ENCODE measurements at places on chromosomes 2 and 18. TPM values are rescaled to one million over a fixed set of nuclear protein-coding genes. Genes with fewer than 3 reads are reported as not detected.
A peak's percentile ranks its signal among the peaks of the same experiment; 100 is the strongest.

The RUFY4 gene
- total RNA-seq = 2.2 TPM

The IL1RL1 gene
- 9.3 TPM for total RNA-seq

The SNTG2 gene
- total RNA-seq = 13.2 TPM

The ZNF385B gene
- not detected for total RNA-seq

The ITGA4 gene
- total RNA-seq = 138 TPM

- DNase-seq = no peak
Observed at GRCh38 chr2:207718521-207718920, 7.1 kb downstream of the CCNYL1 start.

DNA sequence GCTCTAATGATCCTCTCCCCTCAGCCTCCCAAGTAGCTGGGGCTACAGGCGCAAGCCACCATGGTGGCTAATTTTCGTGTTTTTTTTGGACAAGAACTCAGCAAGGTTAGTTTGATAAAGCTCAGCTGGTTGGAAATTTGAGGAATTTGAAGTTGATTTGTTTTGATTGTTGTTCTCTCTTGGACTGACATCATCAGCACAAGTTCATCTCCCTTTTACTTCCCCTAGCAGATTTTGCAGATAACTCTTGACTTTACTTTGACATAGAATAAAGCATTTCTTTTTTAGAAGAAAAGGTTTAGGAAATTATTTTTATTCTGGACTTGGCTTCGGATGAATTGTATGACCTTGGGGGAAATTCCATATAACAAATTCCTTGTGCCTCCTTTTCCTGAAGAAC, 74.9 kb upstream of the DLX2 start:
- no peak for DNase-seq

DNA sequence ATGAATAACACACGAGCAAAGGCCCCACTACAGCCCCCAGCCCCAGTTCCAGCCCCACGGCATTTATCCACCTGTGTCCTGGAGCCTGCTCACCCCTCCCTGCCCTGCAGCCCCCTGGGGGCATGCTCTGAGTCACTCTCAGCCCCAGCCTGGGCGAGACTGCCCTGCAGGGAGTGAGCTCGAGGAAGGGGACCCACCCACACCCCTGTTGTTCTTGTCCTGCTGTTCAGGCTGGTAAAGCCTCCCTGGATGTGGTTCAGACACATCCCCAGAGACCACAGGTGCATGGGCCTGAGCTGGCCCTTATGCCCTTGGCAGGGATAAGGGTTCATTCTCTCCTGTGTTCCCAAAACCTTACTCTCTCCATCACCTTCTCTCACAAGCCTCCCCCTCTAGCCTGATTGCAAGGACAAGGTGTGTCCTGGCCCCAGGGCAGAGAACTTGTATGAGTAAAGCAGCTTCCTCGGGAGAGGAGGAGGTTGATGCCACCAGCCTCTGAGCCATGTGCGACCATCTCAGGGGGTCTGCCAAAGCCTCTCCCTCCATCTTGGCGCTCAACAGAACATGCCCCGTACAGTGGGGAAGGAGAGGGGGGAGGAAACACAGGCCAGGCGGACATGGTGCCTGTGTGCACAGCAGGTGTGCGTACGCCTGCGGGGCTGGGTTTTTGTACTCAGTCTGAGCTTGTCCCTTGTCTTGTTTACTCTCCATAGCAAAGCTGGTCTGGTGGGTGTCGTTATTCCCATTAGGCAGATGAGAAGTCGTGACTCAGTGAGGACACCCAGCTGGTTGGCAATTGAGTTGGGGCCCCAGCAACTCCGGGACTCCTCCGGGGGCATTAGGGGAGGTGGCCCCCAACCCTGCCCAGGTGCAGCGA, 64.4 kb downstream of the CIB4 start:
- peak; percentile 50 for DNase-seq

DNA sequence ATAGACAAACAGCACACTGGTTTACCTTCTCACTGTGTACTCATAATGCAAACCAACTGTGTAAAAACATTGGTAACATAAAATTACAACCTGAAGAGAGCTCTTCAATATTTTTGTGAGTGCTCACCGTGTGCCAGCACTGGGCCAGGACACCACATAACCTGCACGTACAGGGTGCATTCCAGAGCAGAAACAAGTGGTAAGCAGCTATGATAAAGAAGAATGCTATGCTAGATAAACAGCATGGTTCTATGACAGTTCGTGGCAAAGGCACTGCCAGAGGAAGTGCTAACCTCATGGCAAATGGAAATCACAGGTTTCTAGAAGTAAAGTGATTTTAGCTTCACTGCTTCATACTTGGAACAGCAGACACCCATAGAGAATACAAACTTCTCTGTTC, 343.5 kb downstream of the MTX2 start:
- DNase-seq = no peak

GRCh38 chr2:30022444-30023071, 101.2 kb upstream of the ALK start:
- no peak for DNase-seq

GRCh38 chr2:132980304-132980703, 310.3 kb upstream of the LYPD1 start:
- no peak for DNase-seq

- peak; percentile 84 for DNase-seq
Observed at GRCh38 chr2:27262379-27263286, at the start of gene SLC30A3. Gene SLC30A3, minus strand, starts transcription at chr2:27263047. Its CDS starts 141 bp downstream, at chr2:27262906.

DNA sequence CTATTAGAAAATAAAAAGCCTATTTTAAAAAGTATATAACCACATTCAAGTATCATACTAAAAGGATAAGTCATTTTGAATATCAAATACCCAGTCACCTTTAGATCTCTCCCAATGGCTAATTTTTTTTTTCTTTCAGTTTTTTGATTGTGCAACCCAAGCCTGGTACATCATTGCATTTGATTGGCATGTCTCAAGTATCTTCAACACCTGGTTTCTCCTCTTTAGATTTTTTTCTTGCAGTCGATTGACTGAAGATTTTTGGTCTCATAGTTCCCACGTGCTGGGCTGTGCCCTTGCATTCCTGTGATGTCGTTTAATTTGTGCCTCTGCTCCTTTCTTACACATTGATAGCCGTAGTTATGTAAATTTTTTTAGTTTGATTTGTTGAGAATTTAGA, 40.7 kb downstream of the ATIC start:
- no peak for DNase-seq

GRCh38 chr2:103527278-103527677, 765.4 kb downstream of the TMEM182 start:
- DNase-seq = no peak

GRCh38 chr18:45379903-45380302, 235.4 kb upstream of the SLC14A2 start:
- no peak for DNase-seq

- DNase-seq = no peak
Observed at GRCh38 chr2:64104933-64105332, 39.3 kb downstream of the PELI1 start.

- no peak for DNase-seq
Observed at GRCh38 chr18:40897884-40898283, 1057.2 kb upstream of the PIK3C3 start.

GRCh38 chr2:7572450-7572849, 655.2 kb downstream of the RNF144A start:
- DNase-seq = no peak

DNA sequence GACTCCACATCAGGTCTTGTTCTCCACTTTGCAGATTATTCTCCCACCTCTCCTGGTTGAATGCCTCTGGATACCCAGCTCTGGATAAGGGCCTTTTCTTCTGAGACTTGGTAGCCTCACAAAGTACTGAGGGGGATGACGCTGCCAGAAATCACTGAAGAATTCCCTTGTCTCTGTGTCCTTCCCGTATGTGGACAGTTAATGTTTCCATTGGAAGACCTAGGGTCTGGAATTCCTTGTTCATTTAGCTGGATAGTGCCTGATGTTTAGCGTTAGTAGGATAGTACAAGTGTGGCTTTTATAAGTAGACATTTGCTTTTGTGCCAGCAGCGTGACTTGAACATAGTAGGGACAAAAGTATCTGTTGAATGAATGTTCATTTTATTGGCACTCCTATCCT, 76.9 kb downstream of the CLHC1 start:
- no peak for DNase-seq

DNA sequence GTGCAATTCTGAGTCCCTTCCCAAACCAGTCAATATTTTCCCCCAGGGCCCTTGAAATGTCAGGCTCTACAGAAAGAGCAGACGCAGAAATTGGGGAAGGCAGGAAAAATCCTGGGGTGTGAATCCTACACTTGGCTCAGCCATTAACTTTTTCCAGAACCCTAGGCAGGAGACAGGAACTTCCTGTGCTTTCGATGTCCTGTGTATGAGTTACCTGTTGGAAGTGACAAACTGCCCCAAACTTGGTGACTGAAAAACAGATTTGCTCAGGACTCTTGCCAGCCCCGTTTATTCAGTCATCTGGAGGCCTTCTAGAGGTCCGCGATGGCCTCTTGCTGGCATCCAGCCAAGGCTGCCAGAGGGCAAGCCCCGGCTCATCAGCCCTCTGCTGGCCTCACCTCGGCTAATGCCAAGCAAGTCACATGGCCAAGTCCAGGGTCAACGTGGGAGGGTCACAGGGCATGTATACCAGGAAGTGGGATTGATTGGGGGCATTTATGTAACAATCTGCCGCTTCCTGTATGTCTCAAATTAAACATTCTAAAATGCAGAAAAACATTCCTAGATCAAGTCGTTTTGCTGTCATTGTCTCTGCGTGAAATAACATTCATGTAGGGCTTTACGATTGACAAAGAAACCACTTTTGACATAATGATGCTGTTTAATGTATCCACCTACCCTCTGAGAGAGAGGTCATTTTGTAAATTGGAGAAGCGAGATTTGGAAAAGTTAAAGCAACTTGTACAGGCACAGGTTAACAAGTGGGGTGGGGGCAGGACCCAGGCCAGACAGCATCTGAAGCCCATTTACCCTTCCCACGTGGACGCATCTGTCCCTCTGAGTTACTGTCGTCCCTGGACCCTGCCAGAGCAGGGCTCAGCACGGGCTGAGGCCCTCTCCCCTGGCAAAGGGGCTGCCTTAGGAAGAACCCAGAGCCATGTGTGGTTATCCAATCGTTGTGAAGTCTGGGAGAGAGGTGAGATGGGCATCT, 179.4 kb downstream of the INHBB start:
- DNase-seq = peak; percentile 69

DNA sequence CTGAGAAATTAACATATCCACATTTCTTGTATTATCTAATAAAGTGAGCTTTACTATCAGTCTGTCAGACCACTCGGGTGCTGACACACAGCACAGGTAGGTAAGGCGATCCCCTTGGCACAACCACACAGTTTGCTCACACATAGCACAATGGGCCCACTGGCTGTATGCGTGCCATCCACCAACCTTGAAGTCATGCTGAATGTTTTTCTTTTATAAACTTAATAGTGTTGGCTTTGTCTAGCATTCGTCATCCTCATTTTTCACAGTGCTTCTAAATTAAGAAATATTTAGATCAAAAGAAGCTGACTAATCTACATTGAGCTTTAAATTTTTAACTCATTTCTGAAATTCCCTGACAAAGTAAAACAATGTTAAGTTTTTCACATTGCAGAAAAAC, 50.0 kb upstream of the PAPOLG start:
- no peak for DNase-seq

GRCh38 chr2:133927894-133928293, 326.0 kb upstream of the MGAT5 start:
- DNase-seq = no peak

GRCh38 chr2:197786010-197786877, 1.1 kb upstream of the BOLL start:
- peak; percentile 84 for DNase-seq

GRCh38 chr2:138090330-138090729, 126.1 kb downstream of the HNMT start:
- no peak for DNase-seq

- DNase-seq = no peak
Observed at GRCh38 chr2:42787424-42787787, 5.0 kb downstream of the HAAO start.

DNA sequence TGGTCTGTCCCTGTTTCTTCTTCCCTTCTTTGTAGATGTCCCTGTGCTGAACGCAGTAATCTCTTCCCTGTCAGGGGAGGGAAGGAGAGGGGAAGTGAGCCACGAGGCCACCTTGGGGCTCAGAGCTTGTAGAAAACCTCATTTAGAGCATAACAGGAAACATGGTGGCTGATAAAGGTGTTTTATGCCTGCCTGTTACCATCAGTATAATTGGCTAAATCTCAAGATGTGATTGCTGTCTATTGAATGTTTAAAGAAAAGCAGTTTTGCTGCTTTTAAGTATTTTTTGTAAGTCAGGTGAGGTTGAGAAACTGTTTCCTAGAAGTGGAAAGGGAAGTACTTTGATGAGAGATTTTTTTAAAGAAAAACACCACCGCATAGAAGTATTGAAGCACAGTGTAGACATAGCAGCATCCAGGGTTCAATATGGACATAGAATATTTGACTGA, 59.7 kb upstream of the PDK1 start:
- no peak for DNase-seq

DNA sequence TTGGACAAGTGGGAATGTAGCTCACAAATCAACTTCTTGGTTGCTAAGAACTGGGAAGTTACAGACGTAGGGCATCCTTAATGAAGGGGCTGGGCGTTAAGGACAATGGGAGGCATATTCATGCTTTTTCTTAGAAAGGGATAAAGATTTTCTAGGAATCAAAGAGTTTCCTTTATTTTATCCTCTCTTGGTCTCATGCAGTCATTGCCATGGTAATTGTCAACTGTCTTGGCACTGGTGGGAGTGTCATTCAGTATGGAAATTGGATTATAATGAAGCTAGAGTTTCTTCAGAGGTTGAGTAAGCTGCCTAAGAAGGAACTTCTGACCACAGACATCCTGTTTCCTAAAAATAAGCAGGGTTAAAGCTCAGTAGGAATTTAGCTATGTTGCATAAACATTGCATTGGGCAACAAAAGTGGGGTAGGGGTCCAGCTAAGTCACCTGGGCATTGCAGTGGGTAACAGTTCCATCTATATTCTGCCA, 114.0 kb downstream of the LYPD6B start:
- no peak for DNase-seq

- DNase-seq = no peak
Observed at GRCh38 chr2:8103085-8103708, 578.7 kb upstream of the ID2 start.

DNA sequence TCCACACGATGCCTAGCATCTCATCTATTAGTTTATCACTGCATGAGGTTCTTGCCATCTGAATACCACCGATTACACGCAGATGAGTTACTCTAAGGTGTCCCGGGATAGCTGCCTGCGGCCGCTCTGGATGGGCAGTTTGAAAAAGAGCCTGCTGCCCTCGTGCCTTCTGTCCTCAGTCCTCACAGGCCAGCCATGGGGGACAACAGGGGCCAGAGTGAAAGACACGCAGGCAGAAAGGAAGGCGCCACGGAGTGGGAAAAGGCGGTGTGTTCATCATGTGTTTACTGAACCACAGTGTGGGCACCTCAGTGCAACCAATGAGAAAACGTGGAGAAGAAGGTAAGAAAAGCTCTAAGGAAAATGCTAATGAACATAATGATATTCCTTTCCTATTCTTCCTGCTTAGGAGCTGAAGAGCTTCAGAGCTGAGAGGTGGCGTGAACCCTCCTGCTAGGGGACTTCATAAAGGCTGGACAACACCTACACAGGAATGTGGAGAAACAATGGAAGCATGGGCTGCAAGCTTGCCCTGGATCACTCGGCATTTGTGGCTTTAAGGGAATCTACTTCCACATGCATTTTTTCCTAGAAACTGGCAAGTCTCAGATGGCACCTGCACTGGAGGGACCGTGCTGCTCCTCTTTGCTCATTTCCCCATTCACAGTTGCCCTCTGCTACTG, 50.9 kb downstream of the CABYR start:
- no peak for DNase-seq

Data from spleen (tissue), 13 donors.